Gastroesophageal sphincter (tissue), 4 donors: ENCODE measurements at places on chromosomes 1 and 21. TPM values are rescaled to one million over a fixed set of nuclear protein-coding genes. Genes with fewer than 3 reads are reported as not detected.

Gene SLC9C2
- not detected for total RNA-seq

Gene MEX3A
- total RNA-seq, result 0.54 TPM

Gene UHMK1
- total RNA-seq, result 32.0 TPM

Gene EPB41
- total RNA-seq, result 16.8 TPM

Gene TIPRL
- 16.7 TPM for total RNA-seq

Gene FAM167B
- total RNA-seq, result 1.7 TPM

Gene ARHGEF11
- 51.7 TPM for total RNA-seq

Gene RHCE
- total RNA-seq, result not detected

Gene ELAPOR1
- 0.08 TPM for total RNA-seq

Gene SLC45A1
- 5.8 TPM for total RNA-seq

Gene C21orf58
- total RNA-seq, result 0.13 TPM

Gene NUDT4B
- 55.8 TPM for total RNA-seq

Gene SYTL1
- 0.89 TPM for total RNA-seq

Gene MCL1
- 348 TPM for total RNA-seq

Gene BGLAP
- total RNA-seq, result not detected

Gene CTSS
- 21.1 TPM for total RNA-seq

Gene DNAH14
- total RNA-seq, result 13.2 TPM

Gene CAMK1G
- 0.47 TPM for total RNA-seq

Gene S100A7
- total RNA-seq, result 253 TPM

Gene DHDDS
- total RNA-seq, result 36.4 TPM

Gene PFDN2
- 27.2 TPM for total RNA-seq

Gene CHRM3
- 108 TPM for total RNA-seq

Gene MROH7
- 19.3 TPM for total RNA-seq

Gene AADACL3
- not detected for total RNA-seq

Gene KIF26B
- 0.62 TPM for total RNA-seq

Gene KCNK2
- total RNA-seq, result 3.7 TPM

Gene TRPM2
- 3.0 TPM for total RNA-seq

Gene TEX35
- total RNA-seq, result not detected

Gene SLFNL1
- total RNA-seq, result 0.47 TPM

Gene CFAP45
- not detected for total RNA-seq

Gene AMY2B
- total RNA-seq, result 51.8 TPM

Gene OLFML2B
- 7.7 TPM for total RNA-seq

Gene SPATA21
- total RNA-seq, result not detected

Gene RBM11
- 0.58 TPM for total RNA-seq

Gene COL9A2
- 1.6 TPM for total RNA-seq

Gene HPDL
- not detected for total RNA-seq

Gene FOXO6
- total RNA-seq, result 2.2 TPM

Gene SFN
- 0.81 TPM for total RNA-seq

Gene NBPF10
- 1.4 TPM for total RNA-seq

Gene CNR2
- not detected for total RNA-seq

Gene S100A2
- total RNA-seq, result 20.9 TPM

Gene HJV
- total RNA-seq, result not detected

Gene FH
- 61.4 TPM for total RNA-seq

Gene CD101
- total RNA-seq, result 5.3 TPM

Gene KRTAP21-2
- not detected for total RNA-seq
